ENCODE measurements at places on chromosomes 7 and 10.

GRCh38 chr10:110392868-110393740 lies 88.4 kb upstream of the SMNDC1 start:
- DNase-seq: no peak

- no peak for DNase-seq
Measured at GRCh38 chr7:98638853-98639252, 21.8 kb downstream of the NPTX2 start.

GRCh38 chr10:102997998-102998397 lies 79.9 kb downstream of the CNNM2 start:
- no peak for DNase-seq

DNA sequence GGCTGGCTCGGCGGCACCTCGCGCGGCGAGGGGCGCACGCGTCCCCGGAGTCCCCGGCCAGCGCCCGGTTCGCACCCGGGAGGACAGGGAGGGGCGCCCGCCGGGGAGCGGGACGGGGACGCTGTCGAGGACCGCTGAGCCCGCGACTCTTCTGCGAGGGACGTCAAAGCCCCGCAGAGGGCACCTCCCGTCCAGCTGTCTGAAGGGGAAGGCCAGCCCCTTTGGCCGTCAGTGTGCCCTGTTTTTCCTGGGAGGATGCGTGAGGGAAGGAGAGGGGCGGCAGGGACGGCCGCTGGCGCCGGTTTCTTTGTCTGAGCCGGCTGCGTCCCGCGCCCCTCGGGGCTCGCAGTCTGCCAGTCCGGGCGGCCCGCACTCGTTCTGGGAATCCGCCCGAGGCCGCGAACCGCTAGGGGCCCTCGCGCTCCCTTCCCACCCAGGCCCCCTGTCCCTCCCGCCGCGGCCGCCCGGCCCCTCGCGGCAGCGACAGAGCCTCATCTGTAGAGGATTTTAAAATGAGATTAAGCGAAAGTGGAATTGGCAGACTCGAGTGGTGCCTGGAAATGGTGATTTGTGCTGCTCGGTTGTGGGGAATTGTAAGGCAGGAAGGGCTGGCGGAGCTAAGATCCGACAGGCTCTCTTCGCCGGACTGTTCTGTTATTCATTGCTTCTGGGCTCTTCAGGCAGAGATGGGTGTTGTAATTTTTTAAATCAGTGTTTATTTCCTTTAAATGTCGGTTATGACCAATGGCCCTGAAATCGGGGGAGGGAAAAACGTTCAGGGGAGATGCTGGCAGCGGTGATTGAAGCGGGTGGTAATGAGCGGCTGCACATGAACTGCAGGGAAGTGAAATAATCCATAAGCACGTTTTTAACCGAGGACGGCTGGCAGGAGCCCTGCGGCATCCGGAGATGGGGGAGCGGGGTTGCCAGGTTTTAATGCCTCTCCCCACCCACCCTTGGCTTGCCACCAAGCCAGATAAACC lies 618 bp upstream of the RELN start:
- no peak for DNase-seq

GRCh38 chr10:14425034-14425433 lies 94.3 kb upstream of the FRMD4A start:
- DNase-seq: no peak

- DNase-seq: no peak
Measured at GRCh38 chr7:151857866-151858450, 19.0 kb downstream of the PRKAG2 start.

DNA sequence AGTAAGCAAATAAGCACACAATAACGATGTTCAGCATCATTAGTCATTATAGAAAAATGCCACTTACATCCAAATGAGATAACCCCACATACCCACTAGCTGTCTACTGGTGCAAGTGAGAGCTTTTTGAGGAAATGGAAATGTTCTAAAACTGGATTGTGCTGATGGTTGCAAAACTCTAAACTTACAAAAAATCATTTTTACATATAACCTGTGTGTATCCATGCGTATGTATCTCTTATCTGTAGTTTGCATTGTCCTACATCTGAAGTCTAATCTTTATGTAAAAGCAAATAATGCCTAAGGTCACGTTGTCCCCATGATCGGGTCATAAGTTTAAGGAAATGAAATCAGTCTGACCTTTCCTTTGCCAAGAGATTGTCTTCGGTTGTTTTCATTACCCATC lies 81.6 kb upstream of the DNAJB6 start:
- no peak for DNase-seq

DNA sequence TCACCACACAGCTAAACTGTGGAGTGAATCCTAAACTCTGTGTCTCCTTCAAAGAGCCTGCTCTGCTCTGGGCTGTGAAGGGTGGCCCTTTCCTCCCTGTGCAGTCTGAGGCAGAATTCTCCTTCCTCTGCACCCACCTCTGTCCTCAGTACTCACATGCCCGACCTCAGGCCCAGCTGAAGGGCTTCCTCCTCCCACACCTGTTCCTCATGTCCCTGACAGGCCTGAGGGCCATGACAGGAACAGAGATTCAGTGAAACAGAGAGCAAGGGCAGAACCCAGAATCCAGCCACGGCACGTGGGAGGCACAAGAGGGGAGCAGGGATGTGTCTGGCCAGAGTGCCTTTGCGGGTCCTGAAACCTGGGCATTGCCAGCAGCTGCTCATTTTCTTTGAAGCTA lies 13.9 kb downstream of the CREB3L2 start:
- no peak for DNase-seq

DNA sequence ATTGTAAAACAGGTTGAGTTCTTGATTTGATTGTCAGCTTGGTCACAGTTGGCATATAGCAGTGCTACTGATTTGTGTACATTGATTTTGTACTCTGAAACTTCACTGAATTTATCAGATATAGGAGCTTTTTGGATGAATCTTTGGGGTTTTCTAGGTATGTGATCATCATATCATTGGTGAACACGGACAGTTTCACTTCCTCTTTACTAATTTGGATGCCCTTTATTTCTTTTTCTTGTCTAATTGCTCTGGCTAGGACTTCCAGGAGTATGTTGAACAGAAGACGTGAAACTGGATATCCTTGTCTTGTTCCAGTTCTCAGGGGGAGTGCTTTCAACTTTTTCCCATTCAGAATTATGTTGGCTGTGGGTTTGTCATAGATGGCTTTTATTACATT lies 86.9 kb downstream of the EXOC4 start:
- DNase-seq: no peak

Measured in activated gamma-delta T cell (primary cell).